AG04450 (cell line): ENCODE measurements at places on chromosomes 5 and 9.

DNA sequence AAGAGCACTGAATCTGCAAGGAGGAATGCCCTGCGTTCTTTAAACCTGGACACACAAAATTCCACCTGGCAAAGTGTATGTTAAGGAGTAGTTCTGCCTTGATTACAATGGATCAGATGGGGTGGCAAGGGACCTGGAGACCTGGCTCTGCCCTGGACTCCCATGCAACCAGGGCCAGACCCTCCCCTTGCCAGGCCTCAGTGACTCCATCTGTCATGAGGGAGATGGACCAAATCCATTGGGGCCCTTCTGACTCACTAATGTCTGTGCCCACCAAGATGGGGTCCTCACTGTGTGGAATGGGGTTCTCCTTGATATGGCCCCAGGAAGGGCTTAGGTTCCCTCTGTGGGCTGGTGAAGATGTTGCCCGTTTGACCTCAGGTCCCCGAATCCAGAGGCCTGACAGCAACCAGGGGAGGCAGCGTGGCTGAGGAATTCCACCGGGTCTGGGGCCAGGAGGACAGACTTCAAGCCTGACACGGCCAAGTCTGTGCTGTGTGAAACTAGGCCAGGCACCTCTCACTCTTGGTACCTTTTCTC is 100.3 kb downstream of the PAX5 start:
- DNase-seq: no peak

DNA sequence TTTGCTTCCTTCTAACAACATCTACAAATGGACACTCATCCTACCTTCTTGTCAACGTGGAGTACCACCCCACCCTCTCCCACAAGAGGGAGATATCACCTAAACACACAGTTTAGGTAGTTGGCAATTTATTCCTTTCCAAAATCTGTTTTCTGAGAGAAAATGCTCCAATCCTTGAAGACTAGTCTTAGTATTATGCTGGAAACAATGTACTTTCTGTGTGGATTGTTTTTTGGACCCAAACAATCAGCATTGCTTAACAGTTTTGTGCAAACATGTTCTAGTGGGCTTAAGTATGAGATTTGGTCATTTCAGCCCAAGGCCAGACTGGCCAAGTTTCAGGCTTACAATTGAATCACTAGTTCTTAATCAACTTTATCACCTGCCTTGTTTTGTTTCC is 359.1 kb downstream of the ARHGEF28 start:
- peak; percentile 3 for DNase-seq

- no peak for DNase-seq
These were observed 235.0 kb downstream of the GOLPH3 start for GRCh38 chr5:31939151-31939550.

DNA sequence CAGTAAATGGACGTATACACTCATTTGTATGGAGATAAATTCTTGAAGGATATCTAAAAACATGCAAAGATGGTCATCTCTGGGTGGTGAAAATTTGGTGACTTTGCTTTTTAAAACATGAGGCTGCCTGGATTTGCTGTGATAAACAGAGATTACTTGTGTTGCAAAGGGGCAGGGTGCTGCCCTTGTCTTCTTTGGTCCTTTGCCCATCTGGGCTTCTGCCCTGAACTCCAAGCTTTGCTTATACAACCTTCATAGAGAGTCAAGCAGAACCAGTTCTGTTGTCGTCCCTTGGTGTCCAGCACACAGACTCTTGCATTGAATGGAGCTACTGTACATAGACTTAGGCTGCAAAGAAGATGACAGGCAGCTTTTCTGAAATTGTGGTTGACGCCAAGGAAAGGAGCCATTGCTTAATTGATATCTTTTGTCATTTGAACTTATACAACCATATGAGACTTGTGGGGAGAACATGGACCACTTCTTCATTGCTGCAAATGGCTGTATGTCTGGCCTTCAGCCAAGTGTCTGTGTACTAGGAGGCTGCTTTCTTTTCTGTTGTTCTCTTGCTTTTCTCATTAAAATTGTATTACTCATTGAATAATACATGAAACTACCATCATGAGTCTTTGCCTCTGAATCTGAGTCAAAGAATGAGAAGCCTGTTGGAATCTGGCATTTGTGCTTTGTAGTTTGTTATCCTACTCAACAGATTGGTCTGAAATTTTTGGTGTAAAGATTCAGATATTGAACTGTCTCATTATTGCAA is 152.5 kb downstream of the DMRT2 start:
- DNase-seq: no peak
